ENCODE measurements at places on chromosomes 7 and 10.

GRCh38 chr10:77011874-77012811, 625.5 kb downstream of the KCNMA1 start:
- DNase-seq: no peak

DNA sequence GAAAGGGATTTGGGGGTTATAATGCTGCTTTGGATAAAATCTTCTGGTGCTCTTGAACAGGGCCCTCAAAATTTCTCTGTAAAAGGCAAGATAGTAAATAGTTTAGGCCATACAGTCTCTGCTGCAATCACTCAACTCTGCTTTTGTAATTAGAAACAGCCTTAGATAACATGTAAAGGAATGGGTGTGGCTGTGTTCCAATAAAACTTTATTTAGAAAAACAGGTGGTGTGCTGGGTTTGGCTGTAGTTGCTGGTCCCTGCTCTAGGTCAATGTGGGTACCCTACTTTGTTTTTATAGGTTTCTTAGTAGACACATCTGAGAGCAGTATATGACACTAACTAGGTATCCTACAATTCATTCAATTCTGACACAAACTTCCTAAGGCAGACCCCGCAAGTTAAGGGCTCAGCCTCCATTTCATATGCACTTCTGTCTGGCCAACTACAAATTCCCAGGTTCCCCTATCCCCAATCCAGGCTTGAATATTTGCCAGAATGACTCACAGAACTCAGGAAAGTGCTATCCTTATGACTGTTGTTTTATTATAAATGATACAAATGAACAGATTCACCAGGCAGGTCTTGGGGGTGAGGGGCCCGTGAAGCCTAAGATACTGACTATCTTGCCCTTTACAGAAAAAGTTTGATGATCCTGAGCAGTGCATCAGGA, 349.9 kb downstream of the RPS24 start:
- no peak for DNase-seq

DNA sequence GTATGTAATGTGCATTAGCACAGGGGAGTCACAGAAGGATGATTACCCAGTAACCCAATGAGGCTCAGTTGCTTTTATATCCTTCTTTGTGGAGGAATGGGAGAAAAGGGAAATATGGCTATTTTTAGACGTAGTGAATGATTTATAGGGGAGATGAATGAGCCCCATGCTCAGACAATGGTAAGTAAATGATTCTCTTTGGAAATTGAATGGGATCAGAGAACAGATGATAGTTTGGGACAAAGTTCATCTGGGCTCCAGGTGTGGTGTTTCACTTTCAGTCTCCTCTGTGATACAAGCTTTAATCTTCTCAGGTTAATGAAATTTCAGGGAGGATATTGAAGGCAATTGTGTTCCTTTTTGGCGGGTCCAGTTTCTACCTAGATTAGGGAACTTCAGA, 63.0 kb upstream of the MPP7 start:
- no peak for DNase-seq

DNA sequence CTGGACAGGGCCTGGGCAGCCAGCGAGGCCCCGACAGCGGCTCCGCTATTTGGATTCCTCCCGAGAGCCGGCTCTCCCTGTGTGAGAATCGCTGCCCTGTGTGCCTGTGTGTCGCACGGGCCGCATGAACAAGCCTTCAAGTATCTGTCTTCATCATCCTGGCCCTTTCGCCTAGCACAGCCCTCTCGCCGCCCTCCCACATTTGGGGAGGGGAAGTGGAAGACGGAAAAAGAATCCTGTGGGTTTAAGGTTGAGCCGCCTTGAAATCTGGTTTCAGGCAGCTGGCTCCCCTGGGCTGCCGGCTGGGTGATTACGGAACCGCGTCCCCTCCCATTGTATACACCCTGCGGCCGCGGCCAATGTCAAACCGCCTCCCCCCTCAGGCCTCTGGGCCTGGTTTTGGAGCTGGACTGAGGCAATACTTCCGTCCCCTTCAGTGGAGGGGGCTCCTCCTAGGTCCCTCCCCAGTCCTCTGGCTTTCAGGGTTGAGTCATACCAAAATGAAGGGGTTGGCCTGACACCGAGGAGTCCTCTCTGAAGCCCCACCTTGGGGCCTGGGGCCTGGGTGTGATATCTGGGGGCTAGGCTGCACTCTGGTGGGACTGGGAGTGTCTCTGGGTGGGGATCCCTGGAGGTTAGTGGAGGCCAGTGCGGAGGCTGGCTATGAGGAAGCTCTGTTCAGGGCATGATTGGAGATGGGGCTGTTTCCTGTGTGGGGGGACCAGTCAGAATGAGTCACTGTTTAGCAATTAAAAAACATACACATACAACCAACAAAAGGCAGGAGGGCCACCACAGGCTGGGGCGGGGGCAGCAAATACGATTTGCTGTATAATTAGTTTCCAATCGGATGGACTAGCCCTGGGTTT, 1.7 kb downstream of the TRIM8 start:
- peak; percentile 97 for DNase-seq

DNA sequence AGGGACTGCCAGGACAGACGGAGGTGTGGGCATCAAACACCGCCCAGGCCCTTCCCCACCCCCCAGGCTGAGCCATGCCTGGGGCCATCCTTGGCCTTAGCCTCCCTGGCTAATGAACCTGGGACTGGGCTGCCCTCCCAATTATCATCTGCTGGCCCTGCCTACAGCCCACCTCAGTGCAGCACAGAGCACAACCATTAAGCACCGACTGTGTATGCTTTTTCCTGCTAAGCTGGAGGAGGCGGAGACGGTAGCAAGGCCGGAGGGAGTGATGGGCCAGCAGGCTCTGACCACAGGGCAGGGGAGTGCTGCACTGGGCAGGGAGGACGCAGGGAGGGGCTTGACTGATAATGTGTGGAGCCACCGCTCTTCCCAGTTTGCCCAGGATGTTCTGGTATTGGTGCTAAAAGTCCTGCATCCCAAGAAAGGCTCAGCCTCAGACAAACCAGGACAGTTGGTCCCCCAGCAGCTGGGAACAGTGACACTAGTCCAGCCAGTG, 72.0 kb downstream of the C10orf143 start:
- DNase-seq: no peak

DNA sequence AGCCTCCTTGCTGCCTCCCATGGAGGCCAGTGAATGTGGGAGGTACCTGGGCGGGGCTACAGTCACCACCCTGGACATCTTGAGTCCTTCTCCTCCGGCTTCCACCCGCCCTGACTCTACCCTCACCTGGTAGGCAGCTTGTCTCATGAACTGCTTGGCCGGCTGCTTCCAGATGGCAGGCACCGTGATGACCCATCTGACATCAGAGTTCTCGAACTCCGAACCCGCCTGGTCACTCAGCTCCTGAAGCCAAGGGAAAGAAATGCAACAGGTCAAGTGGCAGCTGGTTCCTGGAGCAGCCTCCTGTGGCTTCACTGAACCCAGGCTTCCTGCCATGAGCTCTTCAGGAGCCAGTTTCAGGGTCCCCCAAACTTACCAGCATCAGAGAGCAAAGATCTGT, 50.1 kb downstream of the HSPA12A start:
- no peak for DNase-seq

GRCh38 chr10:80158598-80159127, 26.1 kb downstream of the PLAC9 start:
- DNase-seq: peak; percentile 77

DNA sequence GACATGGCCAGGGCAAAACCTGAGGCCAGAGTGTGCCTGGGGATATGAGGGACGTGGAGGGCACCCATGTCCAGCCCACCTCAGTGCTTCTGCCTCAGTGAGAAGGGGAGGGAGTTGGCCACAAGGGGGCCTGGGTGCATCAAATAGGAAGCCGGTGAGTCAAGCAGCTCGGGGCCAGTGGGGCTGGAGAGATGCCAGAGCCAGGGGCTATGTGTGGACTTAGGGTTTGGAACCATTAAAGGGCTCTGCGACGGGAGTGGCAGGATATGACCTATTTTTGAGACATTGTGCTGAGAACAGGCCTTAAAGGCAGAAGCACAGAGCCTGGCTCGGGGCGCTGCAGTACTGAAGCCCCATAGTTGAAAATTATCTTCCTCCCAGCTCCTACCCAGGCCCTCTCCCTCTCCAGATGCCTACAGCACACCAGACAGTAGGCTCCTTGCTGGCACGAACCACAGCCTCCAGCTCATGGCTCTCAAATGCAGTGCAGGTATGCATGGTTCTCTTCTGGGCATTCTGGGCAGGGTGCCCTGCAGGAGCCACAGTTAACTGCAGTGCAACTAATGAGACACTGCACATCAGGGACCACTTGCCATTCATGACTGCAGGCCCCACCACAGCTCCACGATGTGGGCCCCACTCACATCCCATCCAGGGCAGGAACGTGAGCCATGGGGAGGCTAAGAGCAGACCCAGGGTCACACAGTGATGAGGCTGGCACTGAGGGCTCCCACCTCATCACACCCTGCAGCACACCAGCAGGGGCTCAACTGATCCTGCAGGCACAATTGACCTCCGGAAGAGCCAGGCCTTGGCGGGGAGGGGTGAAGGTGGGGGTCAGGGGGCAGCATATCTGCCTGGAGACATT, 7.2 kb upstream of the PGAM2 start:
- DNase-seq: peak; percentile 56

- no peak for DNase-seq
Measured at GRCh38 chr7:80902716-80903308, 16.0 kb downstream of the SEMA3C start.

DNA sequence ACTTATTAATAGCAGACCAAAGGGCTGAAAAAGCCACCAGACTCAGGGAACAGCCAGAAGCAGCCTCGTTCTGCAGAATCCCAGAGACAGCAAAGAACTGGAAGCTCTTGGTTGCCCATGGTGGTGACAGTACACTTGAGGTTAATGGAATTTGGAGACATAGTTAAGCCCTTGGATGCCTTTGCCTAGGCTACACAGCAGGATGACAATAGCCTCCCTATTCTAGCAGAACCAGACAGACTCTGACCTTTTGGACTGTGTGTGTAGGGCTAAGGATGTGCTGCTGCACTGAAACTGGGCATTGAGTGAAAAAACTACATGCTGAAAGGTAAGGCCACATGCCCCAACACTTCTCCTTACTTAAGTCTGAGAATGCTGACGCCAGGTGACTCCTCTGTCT, 22.7 kb downstream of the OTUD1 start:
- DNase-seq: no peak

DNA sequence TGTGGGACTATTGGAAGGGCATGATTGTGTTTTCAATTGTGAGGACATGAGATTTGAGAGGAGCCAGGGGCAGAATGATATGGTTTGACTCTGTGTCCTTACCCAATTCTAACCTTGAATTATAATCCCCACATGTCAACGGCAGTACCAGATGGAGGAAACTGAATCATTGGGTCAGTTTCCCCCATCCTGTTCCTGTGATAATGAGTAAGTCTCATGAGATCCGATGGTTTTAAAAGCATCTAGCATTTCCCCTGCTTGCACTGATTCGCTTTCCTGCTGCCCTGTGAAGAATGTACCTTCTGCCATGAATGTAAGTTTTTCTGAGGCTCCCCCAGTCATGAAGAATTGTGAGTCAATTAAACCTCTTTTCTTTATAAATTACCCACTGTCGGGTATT, 1367.1 kb downstream of the XPNPEP1 start:
- no peak for DNase-seq

GRCh38 chr7:28418966-28419365, 6.6 kb downstream of the CREB5 start:
- DNase-seq: no peak

- DNase-seq: peak; percentile 84
Measured at GRCh38 chr10:73095481-73096021, 1.1 kb downstream of the P4HA1 start.

DNA sequence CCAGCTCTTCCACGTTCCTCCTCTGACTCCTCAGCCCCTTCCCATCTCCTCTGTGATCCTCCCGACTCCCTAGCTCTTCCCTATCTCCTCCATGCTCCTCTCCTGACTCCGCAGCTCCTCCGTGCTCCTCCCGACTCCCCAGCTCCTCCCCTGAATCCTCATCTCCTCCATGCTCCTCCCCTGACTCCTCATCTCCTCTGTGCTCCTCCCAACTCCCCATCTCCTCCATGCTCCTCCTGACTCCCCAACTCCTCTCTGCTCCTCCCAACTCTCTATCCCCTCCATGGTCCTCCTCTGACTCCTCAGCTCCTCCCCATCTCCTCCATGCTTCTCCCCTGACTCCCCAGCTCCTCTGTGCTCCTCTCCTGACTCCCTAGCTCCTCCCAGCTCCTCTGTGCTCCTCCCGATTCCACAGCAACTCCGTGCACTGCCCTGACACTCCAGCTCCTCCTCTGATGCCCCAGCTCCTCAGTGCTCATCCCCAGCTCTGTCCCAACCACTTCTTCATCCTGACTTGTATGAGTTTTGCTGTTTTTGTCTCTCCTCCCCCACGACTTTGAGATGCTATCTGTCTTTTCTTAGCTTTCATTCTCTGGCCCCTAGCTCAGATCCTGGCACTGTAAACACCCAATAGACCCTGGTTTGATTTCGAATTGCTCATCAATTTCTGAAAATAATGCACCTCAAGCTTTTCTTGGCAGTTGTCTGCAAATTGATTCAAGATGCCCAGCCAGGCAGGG, 38.3 kb downstream of the OAT start:
- DNase-seq: no peak

- DNase-seq: peak; percentile 24
Measured at GRCh38 chr7:42843205-42843800, 68.6 kb downstream of the C7orf25 start.

GRCh38 chr10:42776681-42777080, 5.9 kb upstream of the BMS1 start:
- no peak for DNase-seq
